ENCODE measurements at places on chromosomes 2 and 18.

DNA sequence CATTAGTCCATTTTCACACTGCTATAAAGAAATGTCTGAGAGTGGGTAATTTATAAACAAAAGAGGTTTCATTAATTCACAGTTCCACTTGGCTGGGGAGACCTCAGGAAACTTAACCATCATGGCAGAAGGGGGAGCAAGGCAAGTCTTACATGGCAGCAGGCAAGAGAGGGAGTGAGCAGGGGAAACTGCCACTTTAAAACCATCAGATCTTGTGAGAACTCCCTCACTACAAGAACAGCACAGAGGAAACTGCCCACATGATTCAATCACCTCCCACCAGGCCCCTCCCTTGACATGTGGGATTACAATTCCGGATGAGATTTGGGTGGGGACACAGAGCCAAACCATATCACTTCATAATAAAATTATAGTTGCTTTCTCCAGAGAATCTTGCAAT, 365.5 kb upstream of the ID2 start:
- no peak for DNase-seq

GRCh38 chr2:15230599-15231192, 330.4 kb downstream of the NBAS start:
- DNase-seq = no peak

DNA sequence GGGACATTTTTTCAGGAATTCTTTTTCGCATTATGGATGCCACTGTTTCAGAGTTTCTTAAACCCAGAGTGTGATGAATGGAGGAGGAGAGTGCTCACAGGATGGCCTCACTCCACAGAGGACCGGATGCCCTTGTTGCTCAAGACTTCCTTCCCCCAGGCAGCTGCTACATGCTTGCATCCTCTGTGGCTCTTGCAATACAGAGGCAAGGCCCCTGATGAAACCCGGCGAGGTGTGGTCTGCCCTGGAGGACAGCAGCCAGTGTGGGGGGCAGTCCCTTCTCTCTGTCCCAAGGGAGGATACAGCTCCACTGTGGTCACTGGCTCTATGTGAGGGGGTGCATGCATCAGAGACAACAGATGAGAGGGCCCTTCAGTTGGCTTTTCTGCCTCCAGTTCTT, 109.6 kb downstream of the SH3RF3 start:
- no peak for DNase-seq

- DNase-seq = no peak
These were observed 11.3 kb upstream of the SPATA3 start for GRCh38 chr2:230984393-230985220.

DNA sequence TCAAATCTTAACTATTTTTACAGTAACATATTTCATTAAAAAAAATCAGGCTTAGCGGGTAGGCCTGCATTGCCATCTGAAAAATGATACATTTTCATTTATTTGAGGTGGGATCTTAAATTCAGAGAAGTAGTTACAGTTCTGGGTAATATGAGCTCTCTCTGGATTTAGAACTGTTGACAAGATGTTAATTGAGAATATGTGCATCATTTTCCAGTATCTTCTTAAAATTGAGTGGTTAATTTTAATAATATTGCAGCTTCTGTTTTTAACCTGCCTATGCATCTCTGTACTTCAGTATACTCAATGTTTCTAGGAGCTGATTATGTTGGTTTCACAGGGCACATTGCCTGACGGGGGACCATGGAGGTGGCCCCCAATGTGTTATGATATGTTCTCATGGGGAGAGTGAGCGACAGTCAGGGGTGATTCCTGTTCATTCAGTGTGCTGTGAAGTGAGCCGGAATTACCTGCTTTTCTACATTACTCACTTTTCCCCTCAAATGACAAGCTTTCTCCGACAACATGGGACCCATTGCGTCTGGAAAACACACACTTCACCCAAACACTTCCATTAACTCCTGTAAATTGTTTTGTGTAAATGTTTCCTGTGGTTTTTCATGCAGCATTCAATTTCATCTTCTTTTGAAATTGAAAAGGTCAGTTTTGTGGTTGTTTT, 406.2 kb downstream of the MTX2 start:
- no peak for DNase-seq
